EL (cell line): ENCODE measurements at places on chromosomes 6 and 20.

- no peak for DNase-seq
Measured at GRCh38 chr6:163190786-163191185, 223.7 kb upstream of the QKI start.

DNA sequence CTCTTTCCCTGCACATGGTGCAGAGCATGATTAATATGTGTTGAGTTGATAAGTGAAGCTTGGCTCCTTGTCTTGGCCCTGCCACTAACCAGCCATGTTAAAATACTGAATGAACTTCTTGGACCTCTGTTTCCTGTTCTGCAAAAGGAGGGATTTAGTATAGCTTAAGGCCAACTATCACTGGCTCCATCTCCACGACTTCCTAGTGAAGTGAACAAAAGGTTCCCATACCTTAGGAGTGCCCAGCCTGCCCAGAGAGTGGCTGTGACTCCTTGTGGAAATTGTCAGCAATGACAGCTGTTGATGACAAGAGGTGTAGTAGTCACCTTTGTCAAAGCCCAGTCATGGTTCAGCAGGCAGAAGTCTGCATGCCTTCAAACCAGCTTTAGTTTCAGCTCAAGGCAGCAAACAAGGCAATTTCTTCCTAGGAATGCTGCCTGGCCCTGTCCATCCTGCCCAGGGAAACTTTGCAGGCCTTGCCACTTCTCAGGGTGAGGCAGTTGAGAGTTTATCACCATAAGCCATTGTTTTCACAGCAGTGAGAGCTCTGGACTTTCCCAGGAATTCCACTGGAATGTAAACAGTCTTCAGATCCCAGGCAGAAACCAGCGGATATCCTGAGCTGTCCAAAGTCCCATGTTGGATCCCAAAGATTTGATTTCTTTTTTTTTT is 169.7 kb upstream of the TNFAIP3 start:
- DNase-seq, result peak; percentile 83

GRCh38 chr6:111688331-111688730 is 82.7 kb upstream of the TRAF3IP2 start:
- no peak for DNase-seq

GRCh38 chr6:139508576-139508975 is 134.1 kb upstream of the CITED2 start:
- no peak for DNase-seq

- DNase-seq, result no peak
Measured at GRCh38 chr6:105452376-105452775, 49.5 kb upstream of the PREP start.

GRCh38 chr6:143773506-143774150 is 69.5 kb upstream of the LTV1 start:
- no peak for DNase-seq

- no peak for DNase-seq
Measured at GRCh38 chr20:7667194-7667593, 273.1 kb downstream of the HAO1 start.

- DNase-seq, result peak; percentile 44
Measured at GRCh38 chr20:49594143-49594930, 26.4 kb upstream of the PTGIS start.

DNA sequence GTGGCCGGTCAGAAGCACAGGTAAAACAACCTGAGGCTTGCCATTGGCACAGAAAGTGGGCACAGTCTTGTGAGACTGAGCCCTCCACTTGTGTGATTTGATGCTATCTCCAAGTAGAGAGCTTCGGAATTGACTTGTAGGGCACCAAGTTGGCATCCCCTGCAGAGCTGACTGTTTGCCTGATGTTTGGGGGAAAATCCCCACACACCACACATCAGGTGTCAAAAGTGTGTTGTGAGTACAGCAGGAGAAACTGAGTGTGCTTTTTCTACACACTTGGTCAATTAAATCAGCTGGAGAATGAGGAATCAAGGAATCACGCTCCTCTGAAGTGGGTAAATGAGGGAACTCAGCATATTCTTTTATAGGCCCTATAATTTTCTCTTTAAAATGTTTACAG is 989 bp downstream of the SERINC3 start:
- DNase-seq, result no peak

DNA sequence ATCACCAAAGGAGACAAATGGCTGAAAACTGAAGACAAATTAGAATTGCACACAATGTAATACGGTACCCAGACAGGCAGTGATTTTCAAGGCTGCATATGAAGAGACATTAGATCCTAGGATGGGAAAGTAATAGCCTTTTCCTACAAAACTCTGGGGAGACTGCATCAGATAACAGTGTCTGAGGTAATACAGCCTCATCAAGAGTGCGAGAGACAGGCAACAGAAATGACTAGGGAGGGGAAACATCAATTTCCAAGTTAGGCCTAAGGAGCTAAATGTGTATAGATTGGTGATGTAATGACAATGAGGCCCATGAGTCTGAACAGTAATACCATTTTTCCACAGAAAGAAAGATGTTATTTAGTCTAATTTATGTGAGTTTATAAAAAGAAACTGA is 200.3 kb downstream of the HTR1B start:
- DNase-seq, result no peak

GRCh38 chr20:17619351-17620093 is 49.6 kb downstream of the DSTN start:
- no peak for DNase-seq

- no peak for DNase-seq
Measured at GRCh38 chr20:39311851-39312506, 349.8 kb downstream of the DHX35 start.

DNA sequence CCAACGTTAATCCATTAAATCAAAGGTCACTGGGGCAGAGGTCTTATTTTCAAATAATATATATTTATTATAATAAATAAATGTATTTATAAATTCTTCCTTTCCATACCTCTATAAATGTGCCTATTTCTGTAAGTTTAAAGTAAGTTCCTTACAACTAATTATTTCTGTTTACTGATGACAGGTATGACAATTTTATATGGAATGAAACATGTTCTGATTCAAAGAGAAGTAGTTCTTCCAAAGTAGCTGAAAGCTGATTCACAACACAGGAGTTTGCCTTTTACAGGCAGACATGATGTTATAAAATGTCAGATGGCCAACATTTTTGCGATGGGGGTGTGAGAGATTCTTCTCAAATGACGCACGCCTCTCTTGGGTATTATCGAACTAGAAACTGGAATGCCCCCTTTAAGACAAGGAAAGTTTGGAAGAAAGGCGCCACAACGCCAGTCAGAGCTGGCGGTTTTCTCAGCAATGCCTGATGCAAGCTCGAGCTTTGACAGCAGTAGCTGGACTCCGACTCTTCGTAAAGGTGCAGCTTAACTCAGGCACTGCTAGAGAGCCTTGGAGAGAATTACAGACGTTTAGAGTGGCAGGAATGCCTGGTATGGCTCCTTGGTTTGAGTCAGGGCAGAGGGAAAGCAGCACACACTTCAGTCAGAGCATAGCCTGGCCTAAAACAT is 92.1 kb downstream of the FOXC1 start:
- DNase-seq, result peak; percentile 98

GRCh38 chr6:145860562-145860961 is 46.0 kb upstream of the FBXO30 start:
- DNase-seq, result no peak

DNA sequence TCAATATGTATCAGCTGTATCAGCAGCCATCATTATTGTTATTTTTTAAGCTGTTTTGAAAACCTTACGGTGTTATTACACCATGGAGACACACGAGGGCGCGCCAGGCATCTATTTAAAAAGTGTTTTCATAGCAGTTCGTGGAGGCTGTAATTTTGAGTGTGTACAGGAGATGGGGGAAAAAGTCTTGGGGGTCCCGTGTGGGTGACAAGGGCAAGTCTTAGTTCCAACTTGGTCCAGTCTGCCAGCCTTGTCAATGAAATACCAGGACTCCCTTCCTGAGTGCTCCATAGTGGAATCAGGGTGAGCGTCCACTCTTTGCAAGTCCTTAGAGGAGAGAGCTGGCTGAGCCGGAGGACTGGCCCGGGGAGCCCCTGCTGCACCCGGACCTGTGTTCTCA is 43.3 kb downstream of the SLC2A10 start:
- DNase-seq, result peak; percentile 53

DNA sequence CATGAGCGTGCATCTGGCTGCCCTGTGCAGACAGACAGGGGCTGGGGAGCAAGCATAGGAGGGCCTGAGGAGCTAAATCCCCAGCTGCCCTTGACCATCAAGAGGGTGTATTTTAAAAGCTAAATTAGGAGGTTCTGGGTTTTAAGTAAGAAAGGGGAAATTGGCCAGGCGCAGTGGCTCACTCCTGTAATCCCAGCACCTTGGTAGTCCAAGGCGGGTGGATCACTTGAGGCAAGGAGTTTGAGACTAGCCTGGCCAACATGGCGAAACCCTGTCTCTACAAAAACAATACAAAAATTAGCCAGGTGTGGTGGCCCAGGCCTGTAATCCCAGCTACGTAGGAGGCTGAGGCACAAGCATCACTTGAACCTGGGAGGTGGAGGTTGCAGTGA is 27.8 kb downstream of the SERPINB6 start:
- no peak for DNase-seq

DNA sequence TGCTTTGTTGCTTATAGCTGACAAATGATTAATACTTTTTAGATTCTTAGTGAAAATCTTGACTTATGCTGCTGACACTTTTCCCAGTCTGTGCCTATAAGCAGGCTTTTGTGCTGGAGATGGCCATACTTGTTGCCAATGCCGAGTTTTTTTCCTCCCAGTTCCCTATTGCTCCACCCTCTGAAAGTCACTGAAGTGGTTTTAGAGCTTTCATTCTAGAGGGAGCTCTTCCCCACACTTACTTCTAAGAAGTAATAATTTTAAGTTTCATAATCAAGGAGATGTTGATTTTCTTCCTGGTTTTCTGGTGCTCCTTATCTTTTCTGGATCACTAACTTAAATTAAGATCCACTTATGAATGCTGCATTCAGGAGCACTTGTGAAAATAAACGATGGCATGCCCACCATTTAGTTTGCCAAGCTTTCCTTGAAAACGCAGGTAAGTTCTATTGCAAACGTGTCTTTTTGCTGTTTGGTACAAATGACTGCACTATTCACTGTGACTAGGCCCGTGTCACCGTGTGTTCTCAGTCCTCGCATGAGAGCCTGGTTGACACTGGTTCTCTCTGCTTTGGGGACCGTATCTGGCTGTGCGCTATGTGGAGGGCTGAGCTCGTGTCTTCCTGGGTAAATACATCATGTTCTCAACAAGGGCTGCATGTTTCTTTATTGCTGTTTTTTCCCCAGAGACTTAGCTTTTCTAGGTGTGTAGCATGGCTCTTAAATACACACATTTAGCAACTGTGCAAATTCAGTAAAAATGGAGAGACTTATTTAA is 50.2 kb downstream of the GFRA4 start:
- no peak for DNase-seq

DNA sequence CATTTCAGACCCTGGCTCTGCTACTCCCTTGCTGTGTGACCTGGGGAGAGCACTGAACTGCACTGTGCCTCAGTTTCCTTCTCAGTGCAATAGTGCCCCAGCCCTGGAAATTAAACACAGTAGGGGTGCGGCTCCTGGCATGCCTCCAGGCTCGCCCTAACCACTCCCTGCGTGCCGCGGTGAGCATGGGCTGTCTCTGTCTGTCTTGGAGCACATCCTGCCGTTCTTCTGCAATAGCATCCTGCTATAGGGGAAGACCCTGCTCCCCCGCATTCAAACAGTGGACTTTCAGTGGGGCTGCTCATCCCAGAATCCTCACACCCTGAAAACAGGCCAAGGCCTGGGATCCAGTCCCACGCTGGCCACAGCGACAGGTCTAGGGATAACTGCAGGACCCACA is 129.5 kb downstream of the FOXC1 start:
- DNase-seq, result no peak

DNA sequence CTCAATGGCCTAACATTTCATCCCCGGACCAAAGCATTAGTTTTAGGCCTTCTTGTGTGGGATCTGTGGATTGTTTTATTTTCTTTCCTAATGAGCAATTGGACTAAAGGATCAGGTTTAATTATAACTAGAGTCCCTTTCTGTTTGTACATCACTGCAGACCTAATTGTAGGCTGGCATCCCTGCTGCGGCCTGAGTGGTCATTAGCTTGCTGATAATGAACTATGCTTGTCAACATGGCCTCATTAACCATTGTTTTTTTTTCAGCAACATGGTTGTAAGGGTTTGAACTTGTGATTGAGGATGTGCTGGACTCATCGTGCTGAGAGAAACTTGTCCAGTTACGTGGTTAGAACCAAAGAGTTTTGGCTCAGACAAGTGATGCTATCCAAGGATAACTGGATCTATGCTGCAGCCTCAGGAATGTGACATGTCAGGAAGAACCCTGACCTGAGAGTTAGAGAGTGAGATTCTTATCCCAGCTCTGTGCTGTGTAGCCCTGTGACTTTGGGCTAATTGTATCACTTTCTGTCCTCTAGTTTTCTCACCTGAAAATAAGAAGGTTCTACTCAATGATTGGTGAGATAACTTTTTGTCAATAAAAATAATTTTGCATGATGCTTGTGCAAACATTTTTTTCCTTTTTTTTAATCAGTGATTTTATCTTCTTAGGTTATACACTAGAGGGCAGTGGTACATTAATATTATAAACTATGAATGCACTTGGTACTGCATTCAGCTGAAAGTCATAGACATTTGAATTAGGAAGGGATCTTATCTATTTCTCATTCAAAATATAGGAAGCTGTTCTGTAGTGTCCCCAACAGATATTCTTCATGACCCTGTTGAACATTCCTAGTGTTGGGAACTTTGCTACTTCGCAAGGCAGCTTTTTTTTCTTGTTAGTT is 140.9 kb downstream of the RNF144B start:
- no peak for DNase-seq

DNA sequence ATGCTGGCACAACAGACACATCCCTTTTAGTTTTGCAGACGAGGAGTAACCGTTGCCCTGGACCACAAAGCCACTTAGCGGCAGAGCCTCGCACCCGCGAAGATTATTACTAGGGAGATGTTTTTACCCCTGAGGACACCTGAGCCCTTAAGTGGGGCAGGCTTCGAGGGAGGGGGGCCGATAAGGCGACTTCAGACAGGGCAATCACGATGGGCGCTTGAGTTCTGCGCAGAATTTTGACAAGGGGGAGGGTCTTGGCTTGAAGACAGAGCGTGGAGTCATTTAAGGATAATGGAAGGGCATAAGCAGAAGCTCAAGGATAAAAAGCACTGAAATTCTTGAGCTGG is 650 bp upstream of the TTK start:
- DNase-seq, result no peak

- DNase-seq, result peak; percentile 43
Measured at GRCh38 chr20:18692447-18692846, 104.6 kb downstream of the DTD1 start.

GRCh38 chr6:74598462-74599393 is 607.1 kb downstream of the COL12A1 start:
- peak; percentile 68 for DNase-seq

DNA sequence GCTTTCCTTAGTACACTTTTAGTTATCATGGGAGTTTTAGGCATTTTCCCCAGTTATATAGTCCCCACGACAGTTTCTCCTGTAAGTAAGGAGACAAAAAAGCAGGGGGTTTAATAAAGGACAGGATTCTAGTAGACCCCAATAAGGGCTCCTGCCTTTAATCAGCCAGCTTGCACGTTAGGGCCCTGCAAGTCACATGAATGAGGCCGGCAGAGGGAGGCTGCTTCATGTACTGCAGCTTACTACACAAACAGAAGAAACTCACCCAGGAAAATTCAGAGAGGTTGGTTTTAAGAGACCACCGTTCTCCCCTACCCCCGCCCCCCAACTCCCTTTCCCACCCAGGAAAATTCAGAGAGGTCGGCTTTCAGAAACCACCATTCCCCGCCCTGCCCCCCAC is 229.7 kb upstream of the MOCS1 start:
- DNase-seq, result no peak
